ENCODE measurements at places on chromosomes 16 and 17.

DNA sequence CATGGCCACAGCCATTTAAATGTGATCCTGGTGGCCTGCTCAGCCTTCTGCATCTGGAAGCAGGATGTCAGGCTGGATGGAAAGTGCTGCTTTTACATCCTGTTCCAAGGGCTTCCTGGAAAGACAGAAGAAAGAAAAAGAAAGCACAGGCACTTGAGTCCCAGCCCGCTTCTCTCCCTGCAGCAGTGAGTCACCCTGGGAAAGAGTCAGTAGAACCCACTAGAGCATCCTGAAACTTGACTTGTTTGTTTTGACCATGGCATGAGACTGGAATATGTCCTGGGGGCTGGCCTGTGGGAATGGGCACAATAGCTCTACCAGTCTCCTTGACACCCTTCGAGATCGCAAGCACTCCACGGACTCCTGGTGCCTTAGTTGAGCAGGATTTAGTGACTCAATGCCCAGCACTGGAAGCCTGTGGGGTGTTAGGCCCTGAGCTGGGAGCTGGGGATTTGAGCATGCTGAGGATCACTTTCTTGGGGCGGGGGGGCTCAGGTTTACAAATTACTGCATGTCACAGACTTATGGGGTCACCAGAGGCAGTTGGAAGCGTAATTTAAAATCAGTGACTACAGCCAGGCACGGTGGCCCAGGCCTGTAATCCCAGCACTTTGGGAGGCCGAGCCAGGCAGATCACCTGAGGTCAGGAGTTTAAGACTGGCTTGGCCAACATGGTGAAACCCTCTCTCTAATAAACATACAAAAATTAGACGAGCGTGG is 22.1 kb upstream of the GNA13 start:
- no peak for DNase-seq

GRCh38 chr16:74747-75334 is 2.4 kb upstream of the RHBDF1 start:
- DNase-seq, result no peak

DNA sequence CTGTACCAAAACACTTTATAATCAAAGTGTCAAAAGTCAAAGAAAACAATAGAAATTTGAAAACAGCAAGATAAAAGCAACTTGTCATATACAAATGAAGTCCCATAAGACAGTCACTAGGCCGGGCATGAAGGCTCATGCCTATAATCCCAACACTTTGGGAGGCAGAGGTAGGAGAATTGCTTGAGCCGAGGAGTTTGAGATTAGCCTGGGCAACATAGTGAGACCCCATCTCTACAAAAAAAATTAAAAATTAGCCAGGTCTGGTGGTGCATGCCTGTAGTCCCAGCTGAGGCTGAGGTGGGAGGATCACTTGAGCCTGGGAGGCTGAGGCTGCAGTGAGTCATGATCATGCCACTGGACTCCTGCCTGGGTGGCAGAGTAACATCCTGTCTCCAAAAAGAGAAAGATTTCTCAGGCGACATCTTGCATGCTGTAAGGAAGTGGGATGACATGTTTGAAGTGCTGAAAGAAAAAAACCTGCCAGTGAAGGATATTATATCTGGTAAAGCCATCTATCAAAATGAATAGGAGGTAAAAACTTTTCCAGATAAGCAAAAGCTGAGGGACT is 98.7 kb upstream of the NACA2 start:
- DNase-seq, result no peak

DNA sequence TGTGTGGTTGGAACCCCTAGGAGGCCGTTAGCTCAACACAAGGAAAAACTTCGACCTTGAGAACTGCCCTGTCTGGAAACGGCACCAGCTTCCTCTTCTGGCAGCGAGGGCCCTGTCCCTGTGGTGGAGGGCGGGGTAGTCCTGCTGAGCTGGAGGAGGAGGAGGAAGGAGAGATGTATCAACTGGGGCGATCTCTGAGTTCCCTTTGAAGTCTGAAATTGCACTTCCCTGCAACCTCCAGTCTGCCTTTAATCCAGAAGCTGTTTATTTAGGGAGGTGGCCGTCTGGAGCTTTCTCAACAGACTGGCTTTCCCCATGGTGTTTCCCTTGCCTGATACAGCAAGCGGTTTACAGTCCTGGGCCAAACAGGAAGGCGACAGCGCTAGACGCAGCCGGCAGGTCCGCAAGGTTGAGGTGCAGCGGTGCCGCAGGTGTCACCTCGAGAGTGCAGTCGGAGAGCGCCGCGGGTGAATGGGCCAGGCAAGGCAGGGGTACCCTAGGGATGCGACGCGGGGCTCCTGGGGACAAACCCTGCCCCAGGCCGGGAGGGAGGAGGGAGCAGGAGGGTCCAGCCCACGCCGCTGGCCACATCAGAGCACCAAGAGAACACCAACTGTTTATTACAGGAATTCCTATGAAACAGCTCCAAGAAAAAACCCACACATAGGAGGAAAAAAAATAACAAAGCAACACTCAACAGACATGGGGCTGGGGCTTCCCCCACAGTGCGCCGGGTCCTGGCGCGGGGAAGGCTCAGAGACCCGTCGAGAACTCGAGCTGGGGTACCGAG is 11.4 kb upstream of the MRPS23 start:
- DNase-seq, result no peak

- DNase-seq, result no peak
These were observed 20.6 kb upstream of the SNTB2 start for GRCh38 chr16:69166221-69166833.

- no peak for DNase-seq
These were observed 33.1 kb downstream of the COG4 start for GRCh38 chr16:70490261-70490660.

- DNase-seq, result no peak
These were observed 17.3 kb upstream of the PRKCA start for GRCh38 chr17:66285149-66285548.

GRCh38 chr17:60730273-60730672 is 52.6 kb downstream of the BCAS3 start:
- DNase-seq, result no peak

DNA sequence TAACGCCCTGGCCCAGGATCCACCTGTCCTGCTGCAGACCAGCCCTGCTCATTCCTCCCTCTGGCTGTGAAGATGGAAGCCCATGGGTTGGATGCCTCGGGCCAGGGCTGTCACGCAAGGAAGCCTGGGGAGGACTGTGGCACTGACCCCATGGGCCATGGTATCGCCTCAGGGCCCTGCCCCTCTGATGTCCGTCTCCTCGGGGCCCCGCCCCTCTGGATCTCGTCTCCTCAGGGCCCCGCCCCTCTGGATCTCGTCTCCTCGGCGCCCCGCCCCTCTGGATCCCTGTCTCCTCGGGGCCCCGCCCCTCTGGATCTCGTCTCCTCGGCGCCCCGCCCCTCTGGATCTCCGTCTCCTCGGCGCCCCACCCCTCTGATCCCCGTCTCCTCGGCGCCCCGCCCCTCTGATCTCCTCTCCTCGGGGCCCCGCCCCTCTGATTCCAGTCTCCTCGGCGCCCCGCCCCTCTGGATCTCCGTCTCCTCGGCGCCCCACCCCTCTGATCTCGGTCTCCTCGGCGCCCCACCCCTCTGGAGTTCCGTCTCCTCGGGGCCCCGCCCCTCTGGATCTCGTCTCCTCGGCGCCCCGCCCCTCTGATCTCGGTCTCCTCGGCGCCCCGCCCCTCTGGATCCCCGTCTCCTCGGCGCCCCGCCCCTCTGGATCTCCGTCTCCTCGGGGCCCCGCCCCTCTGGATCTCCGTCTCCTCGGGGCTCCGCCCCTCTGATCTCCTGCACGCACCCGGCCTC is 24.0 kb downstream of the METRNL start:
- DNase-seq, result peak; percentile 61

- DNase-seq, result peak; percentile 70
These were observed 6.8 kb downstream of the KIFC3 start for GRCh38 chr16:57795431-57795878.

GRCh38 chr16:80063031-80063712 is 462.6 kb upstream of the MAF start:
- DNase-seq, result peak; percentile 3

DNA sequence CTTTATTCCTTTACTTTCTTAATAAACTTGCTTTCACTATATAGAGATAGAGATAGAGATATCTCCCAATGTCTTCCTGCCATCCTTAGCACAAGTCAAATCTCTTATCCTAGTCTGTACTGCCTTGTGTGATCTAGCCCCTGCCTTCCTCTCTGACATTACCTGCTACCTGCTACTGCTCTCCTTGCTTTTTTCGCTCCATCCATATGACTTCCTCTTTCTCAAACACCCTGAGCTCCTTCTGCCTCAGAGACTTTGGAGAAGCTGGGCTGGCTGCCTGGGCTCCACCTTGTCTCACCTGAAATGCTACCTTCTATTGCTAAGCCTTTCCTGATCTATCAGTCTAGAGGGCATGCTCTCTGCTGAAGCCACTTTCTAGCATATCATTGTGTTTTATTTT is 24.7 kb upstream of the WSB1 start:
- DNase-seq, result no peak

DNA sequence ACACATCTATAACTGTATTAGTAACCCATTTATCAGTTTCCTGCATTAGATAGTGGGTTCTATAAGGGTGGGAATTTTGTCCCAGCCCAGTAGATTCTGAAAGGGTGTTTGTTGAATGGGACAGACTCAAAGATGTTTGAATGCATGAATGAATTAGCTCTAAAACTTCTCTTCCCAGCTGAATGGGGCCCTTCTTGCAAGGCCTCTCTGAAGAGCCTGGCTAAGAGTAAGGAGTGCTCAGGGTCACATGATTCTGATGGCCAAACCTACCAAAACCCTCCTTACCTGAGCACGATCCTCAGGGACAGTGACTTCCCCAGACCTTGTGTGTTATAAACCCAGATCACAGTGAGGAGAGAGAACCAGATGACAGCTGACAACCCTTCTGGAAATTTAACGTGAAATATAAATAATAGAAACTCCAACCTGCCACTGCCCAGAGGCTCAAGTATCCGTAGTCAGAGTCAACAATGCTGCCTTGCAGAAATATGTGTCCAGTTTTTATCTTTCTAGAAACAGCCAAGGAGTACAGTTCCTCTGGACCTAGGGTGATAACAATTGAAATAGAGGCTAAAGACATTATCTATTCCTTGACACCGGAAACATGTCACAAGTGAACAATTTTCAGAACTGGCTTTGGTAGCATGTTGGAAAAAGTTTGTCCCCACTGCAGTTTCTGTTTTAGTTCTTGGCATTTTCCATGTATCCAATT is 268.9 kb upstream of the MAF start:
- DNase-seq, result no peak

DNA sequence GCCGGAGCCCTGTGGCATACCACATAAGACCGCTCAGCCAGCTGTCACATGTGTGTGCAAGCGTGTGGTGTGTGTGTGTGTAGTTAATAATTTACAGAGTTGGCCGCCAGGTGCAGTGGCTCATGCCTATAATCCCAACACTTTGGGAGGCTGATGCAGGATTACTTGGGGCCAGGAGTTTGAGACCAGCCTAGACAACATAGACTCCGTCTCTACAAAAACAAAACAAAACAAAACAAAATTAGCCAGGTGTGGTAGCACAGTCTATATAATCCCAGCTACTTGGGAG is 20.4 kb downstream of the SOCS1 start:
- DNase-seq, result no peak

GRCh38 chr17:74431568-74432423 is at the start of gene GPRC5C:
GPRC5C (plus strand) TSS chr17:74432088; CDS start chr17:74439777, 7,689 bp downstream.
- no peak for DNase-seq

- DNase-seq, result peak; percentile 1
These were observed 289.0 kb downstream of the CEP112 start for GRCh38 chr17:65902831-65903522.

DNA sequence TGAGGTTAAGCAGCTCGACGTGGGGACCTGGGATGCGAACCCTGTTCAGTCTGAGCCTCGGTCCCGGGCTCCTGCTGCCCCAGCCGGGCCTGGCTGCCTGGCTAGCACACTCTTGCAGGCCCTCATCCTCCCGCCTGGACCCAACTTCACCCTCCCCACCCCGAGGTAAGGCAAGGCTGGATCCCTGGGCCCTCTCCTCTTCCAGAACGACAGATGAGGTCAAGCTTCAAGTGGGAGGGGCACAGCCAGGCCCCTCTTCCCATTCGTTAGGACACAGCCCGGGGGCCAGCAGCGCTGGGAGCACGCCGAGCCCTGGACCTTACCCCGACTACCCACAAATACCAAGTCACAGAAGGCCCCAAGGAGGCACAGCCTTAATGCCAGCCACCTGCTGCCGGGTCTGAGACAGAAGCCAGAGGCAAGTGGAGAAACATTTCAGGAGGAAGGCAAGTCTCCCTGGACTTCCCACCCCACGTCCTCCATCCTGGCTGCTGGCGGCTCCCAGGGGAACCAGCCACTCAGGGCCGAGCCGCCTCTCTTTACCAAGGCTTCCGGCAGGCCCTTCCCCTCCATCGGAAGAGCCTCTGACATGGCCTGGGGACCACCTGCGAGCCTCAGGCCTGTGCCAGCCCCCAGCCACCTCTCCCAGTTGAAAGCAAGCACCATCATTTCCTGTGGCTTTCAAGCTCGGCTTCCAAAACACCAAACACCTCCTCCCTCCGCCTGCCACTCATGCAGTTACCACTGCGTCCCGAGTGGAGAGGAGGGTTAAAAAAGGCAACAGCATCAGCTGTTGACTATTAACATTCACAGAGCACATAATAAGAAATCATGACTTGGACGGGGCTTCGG is 59.9 kb downstream of the RPH3AL start:
- DNase-seq, result no peak

GRCh38 chr17:78324391-78325075 is 35.3 kb downstream of the SOCS3 start:
- DNase-seq, result no peak

GRCh38 chr16:16164243-16164642 is 59.1 kb downstream of the ABCC6 start:
- no peak for DNase-seq

GRCh38 chr16:64410306-64410705 is 711.6 kb downstream of the CDH11 start:
- no peak for DNase-seq

- DNase-seq, result no peak
These were observed 30.7 kb downstream of the TMC7 start for GRCh38 chr16:19014461-19014860.

DNA sequence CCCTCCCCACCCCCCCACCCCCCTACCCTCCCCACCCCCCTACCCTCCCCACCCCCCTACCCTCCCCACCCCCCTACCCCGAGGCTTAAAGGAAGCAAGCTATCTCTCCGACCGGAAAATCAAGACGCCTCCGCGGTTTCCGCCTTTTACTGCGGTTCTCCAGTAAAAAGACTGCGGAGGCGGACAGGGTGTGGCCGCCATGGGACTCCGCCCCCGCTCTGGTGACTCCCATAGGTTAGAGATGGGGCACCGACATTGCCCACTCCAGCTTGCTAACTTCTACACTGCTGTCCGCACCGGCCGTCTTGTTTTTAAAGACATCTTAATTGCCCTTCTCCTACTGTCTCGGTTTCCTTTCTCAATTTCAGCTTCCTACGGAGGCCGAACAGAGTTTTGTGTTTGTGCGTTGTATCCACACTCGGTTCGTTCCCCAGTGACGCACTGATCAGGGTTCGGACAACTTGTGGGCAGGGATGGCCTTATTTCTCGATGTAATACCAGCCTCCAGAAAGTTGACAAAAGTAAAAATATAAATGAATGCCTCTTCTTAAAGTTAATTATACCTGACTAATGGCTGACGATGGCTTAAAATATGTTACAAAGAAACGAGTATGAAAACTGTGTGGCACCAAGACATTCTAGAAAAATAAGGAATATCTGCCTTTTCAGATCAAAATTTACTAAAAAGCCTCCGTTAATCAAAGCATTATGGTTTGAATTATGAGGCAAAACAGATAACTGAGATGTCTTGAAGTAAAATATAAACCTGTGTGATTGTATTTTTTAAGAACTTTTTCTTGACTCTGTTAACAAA is 1.1 kb upstream of the ZNF200 start:
- DNase-seq, result no peak

- no peak for DNase-seq
These were observed 16.4 kb downstream of the PIMREG start for GRCh38 chr17:6460531-6461161.

Measured in NT2/D1 (cell line).